Motor neuron (in vitro differentiated cells): ENCODE measurements at places on chromosomes 3 and 15.

- no peak for ATAC-seq
Measured at GRCh38 chr3:99498550-99499234, 139.7 kb upstream of the COL8A1 start.

GRCh38 chr3:129286081-129286480 lies 7.4 kb downstream of the HMCES start:
- no peak for ATAC-seq

DNA sequence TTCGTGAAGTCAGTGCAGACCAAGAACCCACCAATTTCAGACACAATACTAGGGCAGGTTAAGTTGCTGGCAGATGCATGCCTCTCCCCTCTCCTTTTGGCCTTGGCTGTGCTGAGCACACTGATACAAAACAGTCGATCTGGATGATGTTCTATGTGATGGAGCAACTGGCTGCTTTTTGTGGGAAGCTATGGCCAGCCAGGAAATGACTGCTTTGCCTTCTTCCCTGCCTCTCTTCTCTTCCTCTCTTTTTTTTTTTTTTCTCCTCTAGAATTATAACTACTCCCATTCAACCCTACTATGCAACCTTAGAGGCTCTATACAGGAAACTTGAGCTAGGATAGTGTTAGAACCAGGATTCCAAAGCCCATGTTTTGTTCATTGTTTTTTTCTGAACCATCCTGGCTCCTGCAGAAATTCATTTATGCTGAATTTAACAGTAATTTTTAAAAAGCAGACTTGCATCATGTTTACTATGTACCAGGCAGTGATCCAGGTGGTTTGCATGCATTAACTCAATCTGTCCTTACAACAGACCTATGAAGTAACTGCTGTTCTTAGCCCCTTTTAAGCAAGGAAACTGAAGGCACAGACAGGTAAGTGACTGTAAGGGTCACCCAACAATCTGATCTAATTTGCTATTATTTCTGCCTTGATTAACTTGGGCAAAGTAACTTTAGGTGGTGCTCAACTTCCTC lies 62.9 kb downstream of the PLD1 start:
- no peak for ATAC-seq

DNA sequence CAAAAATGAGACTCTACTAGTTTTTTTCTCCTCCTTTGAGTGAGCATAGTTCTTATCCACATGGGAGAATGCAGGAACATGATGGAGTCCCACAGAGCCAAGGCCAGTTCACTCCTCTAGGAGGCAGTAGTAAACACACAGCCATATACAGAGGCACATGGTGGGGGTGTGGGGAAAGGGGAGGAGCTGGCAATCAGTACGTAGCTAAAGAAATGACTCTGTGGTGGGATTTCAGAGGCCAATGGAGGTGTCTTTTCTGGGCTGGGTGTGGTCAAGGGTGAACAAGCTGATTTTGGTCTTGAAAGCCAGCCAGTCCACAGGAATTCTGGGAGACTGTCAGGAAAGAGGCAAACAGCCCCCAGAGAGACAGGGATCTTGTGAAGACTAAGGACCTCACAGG lies 6.6 kb upstream of the RAB11A start:
- ATAC-seq, result peak; percentile 70

DNA sequence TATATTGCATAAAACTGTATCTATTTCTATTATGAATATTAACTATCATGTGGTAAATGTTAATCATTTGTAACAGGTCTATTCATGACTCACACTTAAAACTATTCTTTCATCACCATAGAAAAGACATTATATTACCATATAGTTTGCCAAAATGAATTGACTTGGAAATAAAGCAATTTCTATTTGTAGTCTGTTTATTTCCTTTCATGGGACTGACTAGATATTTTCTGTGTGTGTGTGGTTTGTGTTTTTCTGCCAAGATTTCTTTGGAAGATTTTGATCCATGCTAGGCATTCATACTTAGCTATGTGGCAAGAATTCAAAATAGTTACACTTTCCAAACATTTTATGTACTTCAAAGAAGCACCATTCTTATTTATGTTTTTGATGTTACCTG lies 522.5 kb upstream of the AGTR1 start:
- no peak for ATAC-seq

DNA sequence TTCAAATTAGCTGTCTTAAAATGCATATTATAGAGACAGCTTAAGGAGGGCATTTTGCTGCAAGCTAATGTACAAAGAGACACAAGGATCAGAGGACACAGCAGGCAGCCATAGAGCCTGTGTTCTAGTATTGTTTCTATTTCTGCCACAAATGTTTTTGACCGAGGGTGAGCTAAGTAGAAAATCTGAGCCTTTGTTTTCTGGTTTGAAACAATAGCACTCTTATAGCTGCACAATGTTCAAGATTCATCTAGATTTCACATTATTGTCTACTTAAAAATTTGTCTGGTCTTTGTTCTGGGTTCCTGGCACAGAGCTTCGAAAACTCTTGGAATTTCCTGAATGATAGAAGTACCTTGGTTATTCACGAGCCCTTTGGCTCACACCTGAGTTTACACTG lies 40.0 kb upstream of the TUSC7 start:
- no peak for ATAC-seq

- no peak for ATAC-seq
Measured at GRCh38 chr3:10806006-10806405, 10.0 kb upstream of the SLC6A11 start.

DNA sequence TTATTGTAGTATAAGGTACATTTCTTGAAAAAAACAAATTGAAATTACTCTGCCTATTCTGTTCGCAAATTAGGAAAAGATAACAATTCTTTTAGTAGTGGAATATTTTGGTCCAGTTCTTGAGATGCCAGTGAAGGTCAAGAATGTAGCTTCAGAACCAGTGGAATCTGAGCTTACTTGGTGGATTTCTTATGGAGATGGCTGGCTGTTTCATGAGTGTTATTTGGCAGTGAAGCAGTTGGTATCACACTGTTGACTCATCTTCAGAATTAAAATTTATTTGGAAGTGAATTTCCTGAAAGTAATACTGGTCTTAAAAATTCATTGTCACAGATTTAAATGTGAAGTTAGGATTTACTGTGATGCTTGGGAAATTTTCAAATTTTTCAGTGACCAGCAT lies 19.1 kb downstream of the RNF13 start:
- no peak for ATAC-seq

GRCh38 chr15:59524331-59524731 lies 86.3 kb downstream of the FAM81A start:
- ATAC-seq, result no peak

DNA sequence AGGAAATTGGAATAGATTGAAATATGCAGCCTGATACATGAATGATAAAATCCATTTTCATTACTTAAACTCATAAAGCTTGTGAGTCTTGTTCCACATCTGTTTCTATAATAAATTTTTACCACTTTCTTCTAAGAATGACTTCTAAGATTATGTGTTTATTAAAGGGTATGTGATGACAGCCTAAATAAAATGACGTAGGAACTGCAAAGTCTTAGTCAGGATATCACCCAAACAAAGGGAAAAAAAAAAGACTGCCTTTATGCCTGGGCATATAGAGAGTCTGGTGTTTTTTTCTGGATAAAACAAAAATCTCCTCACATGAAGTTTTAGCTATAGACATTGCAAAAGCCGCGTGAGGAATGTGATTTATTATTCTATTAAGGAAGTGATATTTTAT lies 844.0 kb downstream of the DIPK2A start:
- no peak for ATAC-seq

DNA sequence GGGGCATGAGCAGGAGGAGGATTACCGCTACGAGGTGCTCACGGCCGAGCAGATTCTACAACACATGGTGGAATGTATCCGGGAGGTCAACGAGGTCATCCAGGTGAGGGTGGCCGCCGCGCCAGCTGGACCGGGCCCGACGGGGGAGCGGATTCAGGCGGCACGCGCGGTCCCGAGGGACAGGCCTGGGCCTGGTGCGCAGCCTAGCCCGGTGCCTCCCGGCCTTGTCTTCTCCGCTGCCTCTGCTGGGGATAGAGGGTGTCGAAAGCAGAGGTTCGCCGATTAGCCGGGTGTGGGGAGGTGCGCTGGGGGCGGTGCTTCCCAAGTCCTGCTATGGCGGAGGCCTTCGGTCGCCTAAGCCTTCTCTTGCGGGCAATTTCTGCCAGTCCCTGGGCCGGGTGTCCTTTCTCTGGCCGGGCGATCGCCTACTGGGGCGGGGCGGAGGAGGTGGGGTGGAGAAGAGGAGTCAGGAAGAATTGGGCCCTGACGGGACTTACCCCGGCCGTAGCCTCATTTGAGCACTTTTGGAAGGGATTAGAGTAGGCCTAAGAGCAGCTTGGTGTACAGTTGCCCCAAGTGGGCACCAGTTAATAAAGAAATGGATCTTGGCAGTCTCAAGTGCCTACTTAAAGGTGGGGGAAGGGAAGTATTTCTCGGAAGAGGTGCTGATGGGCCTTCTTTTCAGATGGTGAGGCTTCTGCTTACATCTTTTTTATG lies 940 bp downstream of the ARIH1 start:
- ATAC-seq, result peak; percentile 22

GRCh38 chr15:66783725-66784124 lies 81.7 kb downstream of the SMAD6 start:
- ATAC-seq, result no peak

DNA sequence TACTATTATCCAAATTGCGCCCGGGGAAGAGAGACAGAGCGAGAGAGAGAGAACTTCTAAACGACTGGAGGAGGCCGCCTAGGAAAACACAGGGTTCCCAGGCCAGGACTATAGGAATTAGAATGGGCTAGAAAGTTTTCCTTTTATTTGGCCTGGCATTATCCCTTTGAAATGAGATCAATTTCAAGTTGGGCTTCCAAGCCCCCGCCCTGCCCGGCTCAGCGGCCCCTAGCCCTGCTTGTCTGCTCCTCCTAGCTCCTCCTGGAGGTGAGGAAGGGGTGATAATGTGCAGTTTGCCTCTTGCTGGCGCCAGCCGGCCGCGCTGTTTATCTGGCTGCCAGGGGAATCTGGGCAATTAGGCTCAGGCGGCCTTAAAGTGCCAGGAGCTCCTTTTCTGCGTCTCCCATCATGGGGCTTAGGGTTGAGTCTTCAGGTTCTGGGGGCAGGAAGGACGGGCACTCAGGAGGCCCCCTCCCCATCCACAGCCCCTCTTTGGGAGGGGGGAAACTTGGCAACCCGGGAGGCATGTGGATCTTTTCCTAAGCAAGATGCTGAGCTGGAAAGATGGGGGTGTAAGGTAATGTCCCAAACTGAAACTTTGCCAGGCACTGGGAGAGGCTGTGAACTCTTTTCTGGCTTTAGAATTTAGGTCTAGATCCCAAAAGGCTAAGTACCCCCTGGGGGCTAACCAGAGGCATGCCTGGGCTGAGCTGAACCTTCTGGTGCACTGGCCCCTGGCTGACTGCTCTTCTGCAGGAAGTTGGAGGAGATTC lies 5.5 kb downstream of the SMAD6 start:
- ATAC-seq, result peak; percentile 74

- peak; percentile 69 for ATAC-seq
Measured at GRCh38 chr3:23442598-23443383, 239.7 kb downstream of the UBE2E2 start.

DNA sequence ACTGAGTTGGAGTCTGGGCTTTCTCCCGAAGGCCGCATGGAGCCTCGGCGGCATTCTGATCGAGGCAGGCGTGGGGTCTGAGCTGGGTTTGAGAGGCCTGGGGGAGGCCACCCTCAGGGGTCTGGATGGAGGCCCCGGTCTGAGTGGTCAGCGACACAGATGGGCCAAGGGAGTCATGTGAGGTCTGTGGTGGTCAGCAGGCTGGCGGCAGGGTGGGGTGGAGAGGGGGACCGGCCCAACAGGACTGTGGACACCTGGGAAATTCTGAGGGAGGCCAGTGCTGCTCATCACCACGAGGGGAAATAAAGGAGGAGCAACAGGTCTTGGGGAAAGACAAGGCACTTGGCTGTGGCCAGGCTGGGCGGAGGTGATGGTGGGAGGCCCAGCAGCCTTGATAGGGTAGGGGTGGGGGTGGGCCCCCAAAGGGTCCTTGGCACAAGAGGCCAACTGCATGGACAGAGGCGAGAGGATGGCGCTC lies 16.2 kb downstream of the CTSH start:
- ATAC-seq, result no peak
